ENCODE measurements at places on chromosomes 5 and 9. TPM values are rescaled to one million over a fixed set of nuclear protein-coding genes. Genes with fewer than 3 reads are reported as not detected.

The IFNB1 gene
- not detected for total RNA-seq

The MIGA2 gene
- 14.3 TPM for total RNA-seq

The TNPO1 gene
- total RNA-seq = 117 TPM

The PCDHGA8 gene
- total RNA-seq = 0.06 TPM

The DDX4 gene
- total RNA-seq = not detected

The FOXD4L4 gene
- not detected for total RNA-seq

The GFRA3 gene
- not detected for total RNA-seq

The FOXD4L5 gene
- total RNA-seq = not detected

The THBS4 gene
- 0.14 TPM for total RNA-seq

The CD72 gene
- total RNA-seq = 0.36 TPM

The RELL2 gene
- 3.5 TPM for total RNA-seq

The KLF4 gene
- 27.2 TPM for total RNA-seq

The HSD17B4 gene
- total RNA-seq = 49.7 TPM

The PCDHB5 gene
- 1.2 TPM for total RNA-seq

The CCL28 gene
- 0.09 TPM for total RNA-seq

The TEX48 gene
- not detected for total RNA-seq

The INSL4 gene
- total RNA-seq = 15.8 TPM

The HAVCR2 gene
- total RNA-seq = 0.34 TPM

The PHF24 gene
- total RNA-seq = 0.39 TPM

Data from A549 treated with Mapracorat at 1 μM for 4 hours (cell line).